ENCODE measurements at places on chromosomes 7 and 10. TPM values are rescaled to one million over a fixed set of nuclear protein-coding genes. Genes with fewer than 3 reads are reported as not detected.
A peak's percentile ranks its signal among the peaks of the same experiment; 100 is the strongest.

C10orf120 gene
- not detected for total RNA-seq

DNA sequence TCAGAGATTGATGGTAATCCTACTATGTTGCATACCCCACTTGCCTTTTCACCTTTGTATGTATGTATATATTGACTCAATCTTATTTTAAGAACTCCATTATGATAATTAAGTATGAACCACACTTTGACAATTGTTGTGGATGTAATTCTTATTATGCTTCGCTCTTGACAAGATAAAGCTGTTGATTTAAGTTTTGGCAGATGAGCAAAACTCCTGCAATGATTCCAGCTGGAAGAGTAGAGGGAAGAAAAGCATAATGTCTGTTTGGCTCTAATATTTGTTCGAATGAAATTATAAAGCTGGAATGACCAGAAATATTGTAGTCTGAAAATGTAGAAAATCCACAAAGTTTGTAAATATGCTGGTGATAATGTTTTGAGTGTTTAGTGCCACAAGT, 83.8 kb upstream of the AKR1E2 start:
- DNase-seq = no peak

ECHDC3 gene
- 34.5 TPM for total RNA-seq

GRCh38 chr10:62503872-62504271, 129.7 kb downstream of the ZNF365 start:
- no peak for DNase-seq

DNA sequence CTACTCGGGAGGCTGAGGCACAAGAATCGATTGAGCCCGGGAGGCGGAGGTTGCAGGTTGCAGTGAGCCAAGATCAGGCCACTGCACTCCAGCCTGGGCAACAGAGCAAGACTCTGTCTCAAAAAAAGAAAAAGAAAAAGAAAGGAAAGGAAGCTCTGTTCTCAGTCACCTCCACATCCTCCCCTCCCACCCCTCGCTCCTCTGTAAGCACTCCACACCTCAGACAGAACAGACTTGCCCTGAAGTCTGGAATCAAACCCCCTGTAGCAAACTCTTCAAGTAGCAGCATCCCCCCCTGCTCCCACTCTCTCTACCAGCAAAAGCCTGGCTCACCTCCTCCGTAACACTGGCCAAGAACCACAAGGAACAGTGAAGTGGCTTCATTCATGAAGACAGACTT, 66.7 kb downstream of the PARD3 start:
- no peak for DNase-seq

- no peak for DNase-seq
Measured at GRCh38 chr7:95867309-95867708, 95.0 kb downstream of the DYNC1I1 start.

POLL gene
- 5.0 TPM for total RNA-seq

NUTM2A gene
- total RNA-seq = 0.20 TPM

GRCh38 chr7:112036071-112036470, 170.1 kb downstream of the DOCK4 start:
- peak; percentile 72 for DNase-seq

- DNase-seq = no peak
Measured at GRCh38 chr10:51035344-51035743, 38.9 kb upstream of the PRKG1 start.

GRCh38 chr10:97053276-97053675, 132.5 kb downstream of the SLIT1 start:
- DNase-seq = no peak

DNA sequence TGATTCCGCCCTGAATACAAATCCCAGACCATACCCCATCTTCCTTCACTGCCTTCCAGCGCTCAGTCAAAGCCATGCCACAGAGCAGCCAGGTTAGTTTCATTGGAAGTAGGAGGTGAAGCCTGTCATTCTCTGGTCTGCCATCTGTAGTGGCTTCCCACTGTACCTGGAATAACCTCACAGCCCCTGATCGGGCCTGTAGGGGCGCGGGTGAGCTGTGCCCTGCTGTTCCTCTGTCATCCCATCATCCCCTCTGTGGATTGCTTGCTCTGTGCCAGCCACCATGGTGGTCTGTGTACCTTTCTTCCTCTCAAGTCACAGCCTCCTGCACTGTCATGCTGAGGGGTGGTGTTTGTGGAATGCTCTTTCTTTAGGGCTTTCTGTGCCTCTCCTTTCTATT, 155.1 kb downstream of the ZNF22 start:
- no peak for DNase-seq

GRCh38 chr10:31581741-31582323, 262.8 kb downstream of the ZEB1 start:
- DNase-seq = no peak

GRCh38 chr10:22612318-22612717, 102.1 kb downstream of the PIP4K2A start:
- DNase-seq = no peak

- DNase-seq = no peak
Measured at GRCh38 chr10:19843487-19843886, 27.3 kb downstream of the PLXDC2 start.

GRCh38 chr7:28879105-28879504, 79.0 kb downstream of the TRIL start:
- no peak for DNase-seq

DLG5 gene
- 6.9 TPM for total RNA-seq

DNA sequence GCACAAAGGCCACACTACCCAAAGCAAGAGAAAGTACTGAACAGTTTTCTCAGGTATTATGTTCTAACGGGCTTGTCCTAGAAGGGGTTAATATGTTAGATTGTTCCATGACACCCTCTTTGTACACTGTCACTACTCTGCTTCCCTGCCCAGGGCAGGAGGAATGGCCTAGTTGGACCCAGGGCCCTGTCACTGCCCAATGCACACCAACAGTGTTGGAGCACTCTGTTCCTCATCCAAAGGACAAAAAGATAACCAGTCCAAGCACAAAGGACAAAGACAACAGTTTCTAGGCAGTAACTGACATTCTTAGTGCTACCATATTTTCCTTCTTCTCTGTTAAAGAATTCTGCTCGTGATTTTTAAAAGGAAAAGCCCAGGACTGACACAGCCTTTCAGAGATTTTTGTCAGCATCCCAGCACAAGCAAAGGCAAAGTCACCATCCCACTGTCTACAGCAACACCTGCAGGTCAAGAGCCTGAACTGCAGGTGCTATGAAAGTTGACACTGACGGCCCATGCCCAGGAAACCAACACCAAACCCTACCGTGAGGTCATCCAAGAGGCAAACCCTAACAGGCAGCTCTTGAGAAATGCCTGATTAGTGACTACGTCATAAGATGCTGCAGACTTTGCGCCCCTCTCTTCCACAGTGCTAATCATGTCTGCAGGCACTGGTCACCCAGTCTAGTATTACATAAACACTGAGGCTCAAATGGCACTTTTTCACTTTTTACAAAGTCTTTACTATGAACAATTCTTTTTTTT, 13.2 kb downstream of the NUDCD3 start:
- DNase-seq = peak; percentile 81

DNA sequence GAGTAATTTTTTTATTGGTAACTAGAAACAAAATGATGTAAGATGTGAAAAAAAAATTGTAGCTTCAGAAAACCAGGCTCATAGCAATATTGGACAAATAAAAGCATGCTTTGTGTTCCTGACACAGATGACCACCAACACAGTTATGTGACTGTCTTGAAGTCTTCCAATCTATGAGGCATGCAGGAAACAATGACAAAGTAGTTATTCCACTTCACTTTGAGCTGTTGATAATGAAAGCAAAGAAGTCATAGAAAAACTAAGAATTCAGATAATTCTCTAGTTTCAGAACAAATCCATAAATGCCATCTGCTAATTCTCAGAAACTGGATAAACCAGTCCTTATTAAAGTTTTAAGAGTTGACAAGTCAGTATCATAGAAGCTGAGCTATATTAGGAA, 378.4 kb upstream of the SEMA3D start:
- DNase-seq = no peak

CREB5 gene
- 3.2 TPM for total RNA-seq

MBLAC1 gene
- total RNA-seq = 2.0 TPM

- DNase-seq = peak; percentile 17
Measured at GRCh38 chr7:131329176-131329570, 1.5 kb downstream of the MKLN1 start.

DNA sequence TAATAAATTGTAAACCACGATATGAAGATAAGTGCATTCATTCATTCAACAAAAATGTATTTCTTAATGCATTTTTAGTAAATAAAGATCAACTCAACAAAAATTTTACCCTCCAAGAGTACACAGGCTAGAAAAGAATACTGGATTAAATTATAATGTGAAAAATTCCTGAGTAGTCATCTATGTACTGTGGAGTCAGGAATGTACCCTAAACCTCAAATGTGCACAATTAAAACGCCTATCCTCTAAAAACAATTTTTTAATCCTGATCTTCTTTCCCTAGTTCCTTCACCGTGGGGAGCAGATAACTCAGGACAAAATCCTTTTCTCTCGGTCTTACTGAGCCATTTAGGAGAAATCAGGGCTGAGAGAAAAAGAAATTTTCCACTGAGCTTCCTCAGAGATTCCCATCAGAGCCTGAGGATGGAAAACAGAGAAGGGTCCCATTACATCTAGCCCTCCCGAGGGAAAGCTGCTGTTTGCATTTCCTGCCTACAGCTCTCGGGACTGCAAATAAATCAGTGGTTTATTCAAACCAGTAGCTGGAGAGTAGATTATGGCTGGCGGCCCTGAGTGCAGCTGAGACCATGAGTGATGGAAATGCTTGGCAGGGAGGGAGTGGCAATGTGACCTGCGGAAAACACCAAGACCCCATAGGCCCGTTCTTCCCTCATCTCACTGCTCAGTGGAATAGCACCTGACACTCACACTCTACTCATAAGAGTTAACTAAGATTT, 7.4 kb downstream of the TAS2R40 start:
- no peak for DNase-seq

DNA sequence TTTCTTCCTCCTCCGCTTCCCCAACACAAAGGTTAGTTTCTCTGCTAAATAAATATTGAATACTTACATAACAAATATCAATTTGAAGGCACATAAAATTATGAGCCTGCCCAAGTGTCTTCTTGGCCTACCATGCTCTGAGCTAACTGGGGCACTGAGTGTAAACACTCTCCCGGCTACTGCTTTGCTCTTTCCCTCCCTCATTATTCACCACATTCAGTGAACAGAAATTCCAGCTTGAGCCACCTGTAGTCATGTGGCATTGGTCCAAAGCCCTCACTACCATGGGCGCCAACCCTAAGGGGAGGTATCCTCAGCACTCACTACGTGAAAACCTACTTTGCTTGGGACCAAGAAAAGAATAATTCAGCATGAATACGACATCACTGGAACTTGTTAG, 409.0 kb downstream of the KCNMA1 start:
- DNase-seq = no peak

GRCh38 chr7:22895140-22895827, 72.6 kb upstream of the TOMM7 start:
- DNase-seq = no peak

DNA sequence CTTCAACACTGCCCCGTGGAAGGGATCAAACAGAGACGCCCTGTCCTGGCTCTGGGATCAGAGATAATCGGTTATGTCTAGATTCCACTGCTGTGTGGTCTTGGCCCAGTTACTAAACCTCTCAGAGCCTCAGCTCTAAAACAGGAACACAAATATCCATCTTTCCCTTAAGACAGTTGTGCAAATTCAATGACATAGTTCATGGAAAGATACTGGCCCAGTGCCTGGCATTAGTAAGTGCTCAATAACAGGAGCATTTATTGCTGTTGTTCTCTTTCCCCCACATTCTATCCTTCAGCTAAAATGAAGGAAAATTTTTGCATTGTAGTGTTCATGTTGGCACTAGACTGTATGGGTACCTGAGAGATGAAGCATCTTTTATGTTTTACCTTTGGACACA, 58.6 kb downstream of the TACC2 start:
- no peak for DNase-seq

DNA sequence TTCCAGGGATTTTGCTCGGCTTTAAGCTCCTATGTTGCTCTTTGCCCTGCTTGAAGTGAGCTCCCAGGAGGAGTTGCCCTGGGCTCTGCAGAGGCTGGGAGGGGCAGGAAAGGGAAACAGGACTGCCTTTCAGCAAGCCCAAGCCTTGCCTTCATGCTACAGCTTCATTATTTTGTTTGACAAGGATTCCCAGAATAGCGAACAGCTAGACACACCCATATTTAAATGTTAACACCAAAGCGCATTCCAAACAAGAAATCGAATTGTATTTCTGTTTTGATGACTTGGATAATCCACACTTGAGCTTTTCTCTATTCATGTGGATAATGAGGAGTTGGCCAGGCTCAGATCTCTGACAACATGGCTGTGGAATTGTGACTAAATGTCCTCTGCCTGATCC, 6.3 kb downstream of the KIAA1217 start:
- no peak for DNase-seq

- no peak for DNase-seq
Measured at GRCh38 chr7:4026941-4027486, 655.1 kb upstream of the FOXK1 start.

GFRA1 gene
- 18.5 TPM for total RNA-seq

DNA sequence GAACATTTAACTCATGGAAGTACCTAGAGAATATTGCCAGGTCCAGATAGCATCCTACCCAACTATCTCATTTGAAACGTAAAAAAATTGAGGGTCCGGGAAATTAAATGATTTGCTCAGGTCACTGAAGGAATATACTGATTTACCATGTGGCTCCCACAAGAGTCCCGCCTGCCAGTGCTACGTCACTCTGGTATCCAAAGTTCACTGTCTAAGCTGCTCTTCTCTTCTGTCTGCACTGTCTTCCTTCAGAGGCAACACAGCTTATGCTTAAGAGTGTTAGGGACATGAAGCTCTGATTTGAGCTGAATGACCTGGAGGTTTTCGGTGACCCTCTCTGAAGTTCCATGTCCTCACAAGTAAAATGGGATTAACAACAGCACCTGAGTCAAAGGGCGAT, 114.6 kb downstream of the PDE1C start:
- DNase-seq = no peak

DNA sequence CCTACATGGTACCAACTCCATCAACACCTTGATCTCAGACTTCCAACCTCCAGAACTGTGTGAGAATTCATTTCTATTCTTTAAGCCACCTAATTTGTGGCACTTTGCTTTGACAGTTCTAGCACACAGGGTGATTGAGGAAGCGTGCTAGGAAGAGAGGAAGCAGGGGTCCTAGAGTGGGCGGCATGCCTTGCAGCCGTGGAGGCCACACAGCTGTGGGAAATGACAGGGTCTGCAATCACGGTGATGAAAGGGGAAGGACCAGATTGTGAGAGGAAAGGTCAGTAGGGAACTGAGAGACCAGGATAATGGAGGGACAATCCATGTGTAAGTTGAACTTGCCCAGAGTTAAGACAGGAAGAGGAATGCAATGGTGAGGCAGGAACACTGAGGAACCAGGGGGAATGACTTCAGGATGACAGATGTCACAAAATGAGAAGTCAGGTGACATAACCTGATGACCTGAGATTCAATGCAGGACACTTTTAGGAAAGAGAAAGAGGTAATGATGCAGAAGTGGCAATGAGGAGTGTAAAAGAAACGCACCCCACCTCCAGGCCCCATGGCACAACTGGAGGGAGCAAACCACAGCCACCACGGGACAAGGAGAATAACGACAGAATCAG, 87.3 kb upstream of the PIK3CG start:
- no peak for DNase-seq

DNA sequence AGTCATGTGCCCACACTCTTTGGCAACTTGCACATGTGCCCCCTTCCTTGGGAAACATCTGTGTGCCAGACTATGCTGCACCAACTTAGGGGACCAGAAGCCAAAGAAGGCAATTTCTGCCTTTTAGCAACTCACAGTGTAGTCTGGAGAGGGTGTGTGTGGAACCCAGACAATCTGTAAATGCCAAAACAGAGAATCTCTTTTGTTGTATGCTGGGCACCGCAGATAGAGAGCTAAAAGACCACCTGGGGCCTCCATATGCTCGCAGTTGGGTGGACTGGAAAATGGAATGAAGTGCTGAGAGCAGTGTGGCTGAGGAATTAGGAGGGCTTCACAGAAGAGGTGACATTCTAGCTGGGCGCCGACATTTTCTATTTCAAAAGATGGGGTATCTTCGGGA, 26.4 kb downstream of the UBTD1 start:
- no peak for DNase-seq

FLNC gene
- total RNA-seq = 131 TPM
